ENCODE measurements at places on chromosomes 1 and 21.

DNA sequence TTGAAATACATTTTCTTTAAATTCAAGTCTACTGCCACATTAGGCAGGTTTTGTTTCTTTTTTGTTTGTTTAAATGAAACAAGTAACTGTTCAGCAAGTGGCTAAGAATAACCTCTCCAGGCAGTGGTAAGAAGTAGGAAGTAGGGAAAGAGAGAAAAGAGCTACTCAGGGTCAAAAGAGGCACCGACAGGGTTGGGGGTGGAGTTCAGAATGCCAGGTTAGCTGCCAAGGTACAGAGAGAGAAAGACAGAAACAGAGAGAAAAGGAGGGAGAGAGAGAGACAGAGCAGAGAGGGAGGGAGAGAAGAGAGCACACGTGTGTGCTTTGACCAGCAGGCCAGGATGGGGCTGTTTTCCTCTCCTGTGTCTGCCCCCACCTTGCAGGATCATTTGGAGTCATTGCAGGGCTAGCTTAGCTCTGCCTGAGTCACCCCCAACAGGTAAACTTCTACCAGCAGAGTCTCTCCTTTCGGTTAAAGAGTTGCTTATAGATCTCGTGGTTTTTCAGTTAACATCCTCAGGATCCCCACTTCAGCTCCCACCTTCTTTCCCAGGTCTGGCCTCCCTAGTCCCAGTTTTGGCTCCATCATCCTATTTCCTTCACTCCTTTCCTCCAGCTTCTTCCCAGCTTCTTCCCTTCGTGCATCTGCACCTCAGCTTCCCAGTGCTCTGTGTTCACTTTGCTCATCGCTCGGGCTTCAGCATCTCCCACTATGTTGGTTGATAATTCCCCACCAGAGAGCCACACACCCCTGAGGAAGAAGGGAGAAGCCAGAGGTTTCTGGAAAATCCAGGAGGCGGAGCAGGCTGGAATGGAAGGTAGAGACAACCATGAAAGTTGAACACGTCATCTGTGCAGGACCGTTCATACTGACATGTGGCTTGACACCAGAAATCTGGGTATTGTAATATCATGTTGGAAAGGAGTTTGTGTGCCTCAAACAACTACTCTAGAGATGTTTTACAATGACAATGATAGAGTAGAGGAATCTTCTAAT lies 21.8 kb upstream of the RAB4A start:
- no peak for DNase-seq

GRCh38 chr1:41349361-41350054 lies 11.7 kb upstream of the FOXO6 start:
- DNase-seq, result no peak

GRCh38 chr1:244162786-244163530 lies 111.9 kb downstream of the ZBTB18 start:
- DNase-seq, result no peak

DNA sequence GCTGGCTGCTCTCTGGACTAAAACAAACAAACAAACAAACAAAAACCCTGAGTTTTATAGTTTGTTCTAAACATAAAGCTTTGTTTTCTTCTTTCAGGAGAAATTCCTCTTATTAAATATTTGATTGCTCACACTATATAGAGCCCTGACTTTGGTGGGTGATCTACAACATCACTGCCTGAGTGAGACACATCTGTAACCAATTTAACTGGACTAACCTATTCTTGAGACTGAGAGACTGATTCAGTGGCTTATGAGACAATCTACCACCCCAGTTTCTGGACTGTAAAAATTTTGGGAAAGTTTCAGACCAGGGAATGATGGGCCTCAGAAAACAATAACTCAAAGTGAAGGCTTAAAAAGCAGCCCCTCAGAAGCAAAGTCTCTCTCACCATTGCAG lies 537.0 kb downstream of the NEGR1 start:
- DNase-seq, result no peak

DNA sequence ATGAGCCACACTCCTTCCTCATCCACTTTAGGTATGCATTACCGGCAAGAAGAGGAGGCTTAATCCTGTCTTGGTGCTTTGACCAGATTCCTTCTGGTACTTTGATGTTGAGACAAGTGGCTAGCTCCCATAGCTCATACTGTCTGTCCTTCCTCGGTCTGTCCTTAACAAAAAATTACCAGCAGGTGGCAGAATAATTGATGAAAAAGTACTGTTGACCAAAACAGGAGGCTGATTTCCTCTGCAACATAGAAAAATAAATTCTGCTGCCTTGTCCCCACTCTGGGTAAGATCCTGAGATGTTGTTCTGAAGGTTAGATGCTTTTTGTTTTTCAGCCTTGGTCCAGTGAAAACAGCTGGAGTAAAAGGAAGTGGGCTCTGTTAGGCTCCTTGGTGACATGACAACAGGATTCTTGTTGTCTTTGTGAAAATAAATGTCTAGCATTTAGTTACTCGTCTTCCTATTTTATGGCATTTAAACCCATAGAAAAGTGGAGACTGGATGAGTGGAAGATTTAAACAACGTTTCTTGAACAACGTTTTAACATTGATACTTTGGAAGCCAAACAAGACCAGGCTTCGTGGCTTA lies 11.2 kb upstream of the HJV start:
- DNase-seq, result peak; percentile 12

Measured in foreskin keratinocyte (primary cell).